NCI-H524 (cell line): ENCODE measurements at places on chromosomes 12 and 14.
A peak's percentile ranks its signal among the peaks of the same experiment; 100 is the strongest.

DNA sequence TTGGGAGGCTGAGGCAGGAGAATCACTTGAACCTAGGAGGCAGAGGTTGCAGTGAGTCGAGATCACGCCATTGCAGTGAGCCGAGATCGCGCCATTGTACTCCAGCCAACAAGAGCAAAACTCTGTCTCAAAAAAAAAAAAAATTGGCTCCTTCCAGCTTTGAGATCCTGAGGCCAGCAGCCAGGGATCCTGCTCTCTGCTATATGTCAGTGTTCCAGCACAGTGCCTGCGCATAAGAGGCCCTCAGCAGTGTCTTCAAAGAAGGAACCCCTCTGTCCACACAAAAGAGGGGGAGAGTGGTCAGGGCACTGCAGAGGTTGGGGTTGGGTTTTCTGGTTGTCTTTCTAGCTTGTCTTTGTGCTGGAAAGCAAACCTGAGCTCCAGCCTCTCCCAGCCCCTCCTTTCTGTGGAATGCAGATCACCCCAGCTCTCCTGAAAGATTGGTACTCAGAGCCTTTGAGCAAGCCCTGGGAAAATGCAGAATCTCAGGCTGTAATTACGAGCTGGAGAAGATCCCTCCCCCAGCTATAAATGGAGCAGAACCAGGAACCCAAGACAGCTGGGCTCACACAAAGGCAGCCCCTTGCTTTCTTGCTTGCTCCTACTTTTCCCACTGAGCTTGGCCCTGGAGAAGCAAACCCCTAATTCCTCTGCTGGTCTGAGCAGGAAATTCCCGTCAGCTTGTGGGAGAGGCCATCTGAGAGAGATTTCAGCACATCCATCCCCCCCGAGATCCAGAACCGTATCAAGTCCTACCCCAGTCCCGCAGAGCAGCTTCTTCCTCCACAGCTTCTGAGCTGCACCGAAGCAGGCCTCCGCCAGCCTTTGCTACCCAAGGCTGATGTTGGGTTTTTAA is 205.7 kb downstream of the ZFP36L1 start:
- no peak for DNase-seq

DNA sequence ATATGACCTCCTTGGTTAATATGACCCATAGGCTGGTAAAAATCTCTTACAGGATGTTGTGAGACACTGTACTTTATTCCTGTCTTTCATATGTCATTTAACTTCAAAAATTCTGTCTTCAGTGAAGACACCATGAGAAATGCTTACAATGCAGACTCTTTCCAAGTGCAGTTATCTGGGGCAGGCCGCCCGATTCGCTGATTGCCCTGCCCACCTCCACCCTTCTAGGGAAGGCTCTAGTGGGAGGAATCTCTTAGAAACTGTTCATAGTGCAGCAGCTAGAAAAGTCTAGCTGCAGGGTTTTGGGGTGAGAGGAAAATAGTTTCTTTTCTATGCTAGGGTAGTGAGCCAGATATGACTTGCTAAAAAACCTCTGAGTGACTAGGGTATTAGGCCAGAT is 15.0 kb upstream of the CIPC start:
- DNase-seq, result no peak

GRCh38 chr14:100018482-100018881 is 46.7 kb upstream of the EVL start:
- no peak for DNase-seq

GRCh38 chr12:110282956-110283817 is 2.1 kb downstream of the ATP2A2 start:
- DNase-seq, result no peak

GRCh38 chr14:61090432-61091216 is 109.6 kb downstream of the SLC38A6 start:
- no peak for DNase-seq

GRCh38 chr12:5586201-5586600 is 154.3 kb downstream of the NTF3 start:
- DNase-seq, result no peak

DNA sequence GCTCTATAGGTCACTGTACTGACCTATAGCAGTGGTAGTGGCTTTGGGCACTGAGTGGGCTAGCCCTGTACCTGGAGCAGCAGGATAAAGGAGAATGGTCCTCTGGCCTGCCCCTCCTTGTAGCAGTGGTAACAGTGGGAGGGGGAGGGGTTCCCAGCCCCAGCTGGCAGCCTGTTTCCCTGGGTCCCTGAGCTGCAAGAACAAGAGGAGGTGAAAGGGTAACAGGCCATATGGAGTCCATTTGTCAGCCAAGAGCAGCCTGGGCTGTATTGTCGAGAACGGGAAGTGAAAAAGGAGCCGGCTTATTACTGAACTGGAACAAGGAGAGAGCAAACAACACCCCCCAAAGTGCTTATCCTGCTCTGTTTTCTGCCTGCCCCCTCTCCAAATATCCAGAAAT is 73.8 kb upstream of the SRSF5 start:
- DNase-seq, result peak; percentile 100

GRCh38 chr14:70192915-70193314 is 4.2 kb upstream of the SLC8A3 start:
- no peak for DNase-seq

DNA sequence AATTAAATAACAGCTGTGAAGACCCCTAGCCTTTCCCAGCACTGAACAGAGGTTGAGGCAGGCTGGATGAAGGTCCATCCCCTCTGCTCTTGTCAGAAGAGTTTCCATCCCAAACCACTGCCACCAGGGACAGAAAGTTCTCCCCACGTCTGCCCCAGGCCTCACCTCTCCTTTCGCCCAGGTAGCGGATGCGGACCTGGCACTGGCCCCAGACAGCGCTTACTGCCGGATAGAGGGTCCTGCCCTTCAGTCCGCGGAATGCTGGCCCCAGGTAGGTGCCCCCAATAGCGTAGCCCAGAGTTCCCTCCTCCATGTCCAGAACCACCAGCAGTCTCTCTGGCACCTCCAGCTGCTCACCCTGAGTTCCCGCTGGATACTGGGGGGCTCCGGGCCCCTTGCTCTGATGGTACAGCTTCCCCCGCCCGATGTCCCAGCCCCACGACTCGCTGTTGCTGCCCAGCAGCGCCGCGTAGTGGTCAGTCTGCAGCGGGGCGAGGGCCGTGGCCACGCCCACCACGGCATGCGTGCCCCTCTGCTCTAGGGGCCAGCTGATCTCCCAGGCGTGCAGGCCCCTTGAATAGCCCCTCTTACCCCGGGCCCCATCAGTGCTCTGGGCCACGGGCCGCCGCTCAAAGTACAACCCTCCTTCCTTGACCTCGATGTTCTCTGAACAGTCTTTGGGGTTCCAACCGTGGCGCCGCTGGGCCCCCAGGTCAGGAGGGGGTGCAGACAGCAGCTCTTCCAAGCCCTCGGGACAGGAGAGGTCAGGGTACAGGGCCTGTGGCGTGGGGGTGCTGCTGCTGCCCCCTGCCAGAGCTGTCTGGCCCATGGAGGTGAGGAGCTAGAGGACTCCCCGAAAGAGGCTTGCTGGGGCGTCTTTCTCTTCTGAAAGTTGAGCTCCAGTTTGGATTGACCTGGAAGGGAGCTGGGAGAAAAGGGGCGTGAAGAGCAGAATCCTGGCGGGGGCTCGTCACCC is 742 bp downstream of the SPSB2 start:
- peak; percentile 22 for DNase-seq

GRCh38 chr12:11477110-11477509 is 81.7 kb upstream of the PRB2 start:
- no peak for DNase-seq

GRCh38 chr14:71166180-71166837 is 259.1 kb downstream of the PCNX1 start:
- DNase-seq, result peak; percentile 79

DNA sequence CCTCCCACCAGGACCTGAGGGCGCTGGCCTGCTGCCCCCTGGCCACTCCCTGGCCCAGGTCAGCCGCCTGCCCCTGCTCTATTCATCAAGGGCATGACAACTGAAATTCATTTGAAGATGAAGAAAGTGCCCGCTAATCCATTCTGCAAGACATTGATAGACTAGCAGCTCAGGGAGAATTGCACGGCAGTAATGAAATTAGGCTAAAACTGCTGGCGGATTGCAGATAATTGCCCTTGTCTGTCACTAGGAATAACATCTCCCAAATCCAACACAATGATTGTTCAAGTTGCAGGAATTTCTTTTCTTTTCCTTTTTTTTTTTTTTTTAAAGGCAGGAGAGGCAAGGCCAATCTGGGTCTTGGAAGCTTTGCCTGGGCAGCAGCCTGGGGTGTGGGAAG is 44.5 kb downstream of the MVK start:
- no peak for DNase-seq

DNA sequence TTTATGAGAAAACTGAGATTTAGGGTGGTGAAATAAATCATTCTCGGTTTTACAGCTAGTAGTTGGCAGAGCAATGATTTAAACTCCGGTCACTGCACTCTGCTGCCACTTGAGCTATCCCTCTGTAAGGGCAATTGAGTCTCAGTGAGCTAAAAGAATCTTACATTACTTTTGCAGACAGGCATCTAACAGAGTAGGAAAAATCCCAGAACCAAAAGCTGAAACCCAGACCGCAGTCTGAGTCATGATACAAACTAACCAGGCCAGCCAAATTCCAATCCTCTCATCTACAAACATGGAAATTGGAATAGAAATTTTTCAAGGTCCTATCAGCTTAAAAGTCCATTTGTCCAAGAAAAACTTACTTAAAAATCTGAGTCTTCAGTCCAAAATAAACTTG is 73.7 kb downstream of the ANKS1B start:
- DNase-seq, result no peak

DNA sequence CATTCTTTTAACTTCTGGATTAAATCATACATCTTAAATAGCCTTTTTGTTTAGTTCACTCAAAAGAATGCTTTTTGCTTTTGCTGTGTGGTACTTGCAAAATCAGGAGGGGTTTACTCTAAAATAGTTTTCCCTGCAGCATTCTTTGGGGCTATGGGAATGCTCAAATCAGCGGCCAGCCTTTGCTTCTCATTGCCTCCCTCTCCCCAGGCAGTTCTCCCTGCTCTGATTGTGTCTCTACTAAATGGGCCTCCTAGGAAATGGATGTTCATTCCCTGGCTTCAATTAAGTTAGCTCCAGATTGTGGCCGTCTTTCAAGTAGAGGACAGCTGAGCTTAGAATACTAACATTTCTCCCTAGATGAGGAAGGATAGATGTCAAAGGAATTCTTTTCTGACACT is 4.4 kb downstream of the TULP3 start:
- DNase-seq, result no peak

- DNase-seq, result no peak
Observed at GRCh38 chr12:111353603-111354295, 15.1 kb downstream of the PHETA1 start.

DNA sequence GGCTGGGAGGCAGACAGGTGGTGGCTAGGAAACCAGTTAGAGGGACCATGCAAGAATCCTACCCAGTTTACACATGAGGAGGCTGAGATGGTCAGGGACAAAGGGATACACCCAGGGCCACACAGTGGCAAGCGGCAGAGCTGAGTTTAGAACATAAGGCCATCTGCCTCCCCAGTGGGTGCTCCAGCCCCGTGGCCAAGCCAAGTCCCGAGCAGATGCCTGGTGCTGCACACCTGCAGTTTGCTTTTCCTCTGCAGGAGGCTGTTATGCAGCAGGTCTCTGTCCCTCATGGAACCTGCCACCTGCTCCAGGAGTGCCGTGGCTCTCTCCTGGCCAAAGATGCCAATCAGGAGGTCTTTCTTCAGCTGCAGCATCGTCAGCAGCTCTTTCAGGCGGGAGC is 70.8 kb downstream of the SYNE3 start:
- DNase-seq, result no peak

GRCh38 chr14:72516936-72517700 is 376.8 kb downstream of the DPF3 start:
- peak; percentile 96 for DNase-seq

DNA sequence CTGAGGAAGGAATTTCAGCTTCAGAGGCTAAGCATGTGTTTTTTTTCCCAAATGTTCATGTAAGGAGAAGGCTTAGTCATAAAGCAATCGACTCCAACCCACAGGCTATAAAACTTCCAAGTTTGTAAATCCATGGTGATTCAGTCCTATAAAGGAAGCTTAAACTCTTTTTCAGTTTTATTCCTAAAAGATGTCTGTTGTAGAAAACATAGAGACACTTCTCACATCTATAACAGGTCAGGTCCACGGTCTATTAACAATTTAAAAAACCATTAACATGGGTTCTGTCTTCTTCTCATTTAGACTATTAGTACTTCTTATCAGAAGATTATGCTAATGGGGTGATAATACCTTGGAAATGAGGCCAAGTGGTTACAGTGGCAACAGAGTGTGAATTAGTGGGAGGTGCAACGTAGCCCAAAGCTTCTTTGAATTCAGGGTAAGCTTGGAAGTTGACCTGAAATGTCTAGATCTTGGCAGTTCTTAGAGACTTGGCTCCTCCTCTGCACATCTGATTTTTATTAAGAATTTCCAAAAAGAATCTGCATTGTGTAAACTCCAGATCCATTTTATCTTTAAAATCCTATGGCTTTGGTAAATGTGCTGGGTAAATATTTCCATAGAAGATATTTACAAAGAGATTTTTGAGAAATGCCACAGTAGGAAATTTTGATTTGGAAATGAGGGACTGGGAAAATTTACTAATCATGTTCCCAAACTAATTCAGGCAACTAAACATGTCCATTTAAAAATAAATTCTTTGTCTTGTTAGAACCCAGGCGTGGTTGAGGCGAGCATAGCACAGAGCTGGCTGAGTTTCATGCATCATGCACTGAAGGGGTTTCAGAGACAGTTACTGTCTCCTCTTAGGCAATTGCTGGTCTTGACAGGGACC is 86.4 kb downstream of the EML1 start:
- DNase-seq, result peak; percentile 86

DNA sequence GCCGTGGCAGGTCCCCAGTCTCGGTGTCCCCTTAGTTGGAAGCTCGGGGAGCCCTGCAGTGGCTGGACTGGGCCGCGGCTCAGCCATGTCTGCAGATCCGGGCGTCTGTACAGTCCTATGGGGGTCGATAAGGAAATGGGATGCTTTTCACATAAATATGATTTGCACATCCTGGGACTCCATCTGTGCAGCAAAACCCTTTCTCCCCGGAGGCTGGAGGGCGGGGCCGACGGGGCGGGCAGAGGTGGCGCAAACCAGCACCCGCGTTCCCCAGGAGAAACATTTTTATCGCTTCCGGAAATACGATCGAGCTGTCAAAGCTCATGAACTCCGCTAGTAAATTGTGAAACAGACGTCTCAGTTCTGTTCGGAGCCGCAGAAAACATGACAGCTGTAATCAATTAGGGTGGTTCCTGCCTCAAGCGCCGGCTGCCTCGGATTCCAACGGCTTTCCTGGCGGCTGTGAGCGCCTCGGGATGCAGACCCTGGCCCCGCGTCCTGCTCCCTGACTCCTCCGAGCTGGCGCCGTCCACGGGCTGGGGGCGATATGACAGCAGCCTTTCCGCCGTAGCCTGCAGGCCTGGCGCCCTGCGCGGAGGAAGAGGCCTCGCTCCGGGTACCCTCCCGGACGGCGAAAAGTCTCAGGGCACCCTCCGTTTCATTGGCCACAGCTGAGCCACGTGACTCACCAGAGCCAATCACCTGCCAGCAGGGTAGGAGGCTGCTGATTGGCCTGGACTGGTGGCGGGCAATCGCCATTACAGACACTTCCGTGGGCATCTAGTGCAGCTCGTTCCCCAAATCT is 23.0 kb downstream of the DIO3 start:
- peak; percentile 83 for DNase-seq

DNA sequence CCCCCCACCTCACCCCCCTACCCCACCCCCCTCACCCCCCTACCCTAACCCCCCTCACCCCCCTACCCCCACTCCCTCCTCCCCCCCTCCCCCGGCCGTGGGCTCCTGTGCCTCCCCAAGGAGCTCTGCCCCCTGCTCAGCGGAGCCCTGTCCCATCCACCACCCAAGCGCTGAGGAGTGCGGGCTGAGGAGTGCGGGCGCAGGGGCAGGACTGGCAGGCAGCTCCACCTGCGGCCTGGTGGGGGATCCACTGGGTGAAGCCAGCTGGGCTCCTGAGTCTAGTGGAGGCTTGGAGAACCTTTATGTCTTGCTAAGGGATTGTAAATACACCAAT is 2.3 kb upstream of the JPH4 start:
- DNase-seq, result peak; percentile 74
